ENCODE measurements at places on chromosomes 5 and 9. TPM values are rescaled to one million over a fixed set of nuclear protein-coding genes. Genes with fewer than 3 reads are reported as not detected.

XRCC4 gene
- 3.7 TPM for total RNA-seq

LOX gene
- 50.1 TPM for total RNA-seq

KCNV2 gene
- total RNA-seq, result not detected

MEF2C gene
- 464 TPM for total RNA-seq

RORB gene
- total RNA-seq, result under 0.01 TPM

FBXO4 gene
- 8.4 TPM for total RNA-seq

G3BP1 gene
- total RNA-seq, result 109 TPM

CCDC107 gene
- total RNA-seq, result 11.0 TPM

PPIC gene
- total RNA-seq, result 13.6 TPM

MEGF10 gene
- 77.8 TPM for total RNA-seq

ZFAND5 gene
- total RNA-seq, result 104 TPM

MPDZ gene
- total RNA-seq, result 40.2 TPM

MAMDC4 gene
- 0.52 TPM for total RNA-seq

EQTN gene
- not detected for total RNA-seq

TMEM215 gene
- total RNA-seq, result 0.52 TPM

SELENOP gene
- 179 TPM for total RNA-seq

ECM2 gene
- total RNA-seq, result 28.7 TPM

IFNA21 gene
- total RNA-seq, result not detected

TERT gene
- not detected for total RNA-seq

ANP32B gene
- total RNA-seq, result 18.8 TPM

CCNO gene
- not detected for total RNA-seq

Measured in skeletal muscle tissue (tissue), 5 donors.